ENCODE measurements at places on chromosomes 4 and X.

- DNase-seq = peak; percentile 73
Measured at GRCh38 chrX:78548012-78548411, 111.1 kb downstream of the RTL3 start.

GRCh38 chrX:57070185-57070984 is 51.0 kb downstream of the SPIN2B start:
- no peak for DNase-seq

GRCh38 chr4:110751986-110752385 is 129.1 kb upstream of the PITX2 start:
- no peak for DNase-seq

DNA sequence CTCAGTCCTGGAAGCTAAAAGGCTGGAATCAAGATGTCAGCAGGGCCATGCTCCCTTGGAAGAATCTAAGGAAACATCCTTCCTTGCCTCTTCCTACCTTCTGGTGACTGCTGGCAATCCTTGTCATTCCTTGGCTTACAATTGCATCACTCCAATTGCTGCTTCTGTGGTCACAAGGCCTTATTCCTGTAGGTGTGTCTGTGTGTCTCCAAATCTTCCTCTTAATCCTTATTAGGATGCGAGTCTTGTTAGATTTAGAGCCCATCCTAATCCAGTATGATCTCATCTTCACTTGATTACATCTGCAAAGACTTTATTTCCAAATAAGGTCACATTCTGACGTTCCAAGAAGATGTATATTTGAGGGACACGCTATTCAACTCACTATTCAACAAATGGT is 52.2 kb downstream of the SMIM20 start:
- no peak for DNase-seq

- no peak for DNase-seq
Measured at GRCh38 chr4:11131491-11131890, 297.2 kb downstream of the HS3ST1 start.

DNA sequence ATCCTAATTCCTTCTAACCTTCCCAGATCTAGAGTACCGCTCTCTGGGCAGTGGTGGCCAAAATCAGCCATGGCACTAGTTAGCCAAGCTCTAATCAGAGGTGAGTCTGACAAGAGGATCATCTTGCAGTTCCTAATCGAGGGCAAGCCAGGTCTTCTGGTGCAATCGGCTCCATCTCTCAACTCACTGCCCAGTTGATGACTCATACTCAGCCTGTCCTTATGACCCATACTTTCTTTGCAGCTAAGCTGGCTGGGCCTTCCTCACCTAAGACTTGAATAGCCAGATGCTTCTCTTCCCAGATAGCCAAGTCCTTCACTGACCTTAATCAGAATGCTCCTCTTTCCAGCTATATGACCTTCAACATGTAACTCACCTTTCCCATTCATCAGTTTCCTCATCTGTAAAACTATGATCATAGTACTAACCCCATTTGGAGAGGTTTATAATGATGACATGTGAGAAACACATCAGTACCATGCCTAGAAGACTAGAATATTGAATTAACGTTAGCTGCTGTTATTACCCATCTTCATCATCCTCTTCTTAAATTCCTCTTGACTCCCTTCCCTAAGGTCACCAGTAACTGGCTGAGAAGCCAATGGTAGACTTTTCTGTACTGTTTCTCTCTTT is 57.1 kb downstream of the RELL1 start:
- DNase-seq = peak; percentile 89

DNA sequence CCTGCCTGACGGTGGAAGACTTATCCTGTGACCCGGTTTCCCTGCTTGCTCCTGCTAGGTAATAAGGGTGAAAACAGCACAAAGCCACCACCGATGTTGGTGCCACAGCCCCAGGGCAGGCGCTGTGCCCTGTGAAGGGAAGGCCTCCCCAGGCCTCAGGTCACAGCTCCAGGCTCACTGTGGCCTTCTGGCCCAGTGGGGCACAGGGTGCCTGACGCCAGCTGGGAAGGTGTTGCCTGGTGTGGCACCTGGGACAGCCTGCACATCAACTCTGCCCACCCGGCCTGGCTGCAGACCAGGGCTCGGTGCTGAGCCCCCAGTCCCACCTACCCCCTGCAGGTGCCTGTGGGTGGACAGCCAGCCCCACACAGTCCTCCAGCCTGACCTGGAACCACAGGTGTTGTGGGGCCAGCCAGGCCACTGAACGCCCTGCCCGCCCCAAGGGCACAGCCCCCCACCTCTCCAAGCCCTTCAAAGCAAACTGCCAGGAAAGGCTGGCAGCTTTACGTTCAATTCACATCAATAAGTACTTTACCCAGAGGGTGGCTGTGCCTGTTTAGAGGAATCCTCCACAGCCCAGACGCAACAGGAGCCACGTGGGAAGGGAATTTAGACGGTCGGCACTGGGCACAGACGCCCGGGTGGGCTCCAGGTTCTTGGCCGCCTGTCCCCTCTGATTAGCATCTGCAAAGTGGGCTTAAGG is 54.3 kb downstream of the ZFYVE28 start:
- DNase-seq = no peak

GRCh38 chrX:75963774-75964173 is 178.7 kb upstream of the MAGEE2 start:
- DNase-seq = no peak

DNA sequence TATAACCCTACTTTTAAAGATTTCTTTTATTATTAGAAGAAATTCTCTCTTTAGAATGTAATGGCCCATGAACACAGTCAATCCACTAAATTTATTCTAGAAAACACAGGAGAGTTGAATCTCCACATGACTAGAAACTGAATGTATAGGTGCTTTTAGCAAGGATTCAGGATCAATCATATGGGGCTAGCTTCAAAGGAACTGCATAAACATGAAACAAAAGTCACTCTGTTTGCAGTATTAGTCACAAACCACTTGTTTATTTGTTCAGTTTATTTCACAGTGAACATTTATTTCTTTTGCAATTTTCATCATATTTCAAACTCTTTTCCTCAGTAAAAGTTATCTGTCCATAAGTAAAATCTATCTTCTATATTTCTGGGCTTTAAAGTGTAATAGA is 1604.6 kb downstream of the PCDH18 start:
- peak; percentile 0 for DNase-seq

DNA sequence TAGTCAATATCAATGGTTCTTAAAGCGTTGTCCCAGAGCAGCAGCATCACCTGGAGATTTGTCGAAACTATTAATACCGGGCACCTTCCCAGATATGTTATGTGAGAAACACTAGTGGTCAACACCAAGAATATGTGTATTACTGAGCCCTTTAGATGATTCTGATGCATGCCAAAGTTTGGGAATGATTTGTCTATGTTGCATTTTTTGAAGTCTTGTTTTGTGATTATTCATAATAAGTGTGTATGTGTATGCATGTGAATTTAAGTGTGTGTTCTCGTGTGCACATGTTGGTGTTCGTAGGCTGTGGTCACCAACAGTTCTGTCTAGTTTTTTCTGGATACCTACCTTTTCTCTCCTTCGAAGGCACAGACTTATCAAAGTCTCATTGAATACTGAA is 749.4 kb downstream of the GRID2 start:
- DNase-seq = no peak

- no peak for DNase-seq
Measured at GRCh38 chr4:130338851-130339250, 1242.9 kb downstream of the C4orf33 start.

DNA sequence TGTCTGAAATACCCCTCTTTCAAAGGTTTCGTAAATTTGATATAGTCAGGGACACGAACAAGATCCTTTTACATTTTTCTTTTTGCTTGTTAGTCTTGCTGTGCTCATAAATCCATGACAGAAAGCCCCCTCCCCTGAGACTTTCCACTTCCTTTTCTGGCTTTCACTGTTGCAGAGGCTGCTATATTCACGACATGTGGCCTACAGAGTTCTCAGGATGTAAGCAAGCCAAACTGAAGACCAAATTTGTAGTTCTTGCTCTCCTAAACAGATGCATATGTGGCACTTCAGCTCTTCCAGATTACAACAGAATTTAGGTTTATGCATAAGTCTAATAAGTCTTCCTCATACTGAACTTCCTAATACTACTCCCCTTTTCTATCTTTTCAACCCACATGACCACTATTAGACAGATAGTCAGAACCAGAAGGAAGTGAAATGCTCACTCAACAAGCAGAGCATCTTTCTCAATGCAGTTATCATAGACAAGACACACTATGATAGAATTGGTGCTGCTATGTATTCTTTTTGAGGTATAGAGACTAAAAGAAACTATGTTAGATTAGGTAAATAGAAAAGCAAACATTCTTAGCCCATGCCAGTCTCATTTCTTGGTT is 15.0 kb downstream of the BTK start:
- DNase-seq = no peak

- DNase-seq = no peak
Measured at GRCh38 chrX:1417921-1418771, 26.2 kb upstream of the SLC25A6 start.

GRCh38 chr4:146975036-146975435 is 29.4 kb upstream of the TTC29 start:
- no peak for DNase-seq

GRCh38 chr4:73309211-73309610 is 50.6 kb upstream of the ANKRD17 start:
- no peak for DNase-seq

GRCh38 chr4:2136726-2137125 is 77.6 kb downstream of the NAT8L start:
- peak; percentile 40 for DNase-seq

DNA sequence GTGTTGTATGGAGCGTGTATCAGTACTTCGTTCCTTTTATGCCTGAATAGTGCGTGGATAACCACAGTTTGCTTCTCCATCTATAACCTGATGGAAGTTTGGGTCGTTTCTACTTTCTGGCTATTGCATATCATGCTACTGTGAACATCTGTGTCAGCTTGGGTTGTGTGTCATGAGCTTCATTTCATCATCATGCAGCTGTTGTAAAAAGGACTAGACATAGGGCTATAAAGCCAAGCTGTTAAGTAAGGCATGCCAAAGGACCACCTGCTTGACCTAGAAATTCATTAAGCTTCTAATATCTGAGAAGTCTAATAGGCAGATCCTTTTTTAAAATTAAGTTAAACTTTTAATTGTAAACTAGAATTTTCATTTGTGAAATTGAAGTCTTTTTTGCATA is 18.4 kb downstream of the SMS start:
- DNase-seq = no peak

DNA sequence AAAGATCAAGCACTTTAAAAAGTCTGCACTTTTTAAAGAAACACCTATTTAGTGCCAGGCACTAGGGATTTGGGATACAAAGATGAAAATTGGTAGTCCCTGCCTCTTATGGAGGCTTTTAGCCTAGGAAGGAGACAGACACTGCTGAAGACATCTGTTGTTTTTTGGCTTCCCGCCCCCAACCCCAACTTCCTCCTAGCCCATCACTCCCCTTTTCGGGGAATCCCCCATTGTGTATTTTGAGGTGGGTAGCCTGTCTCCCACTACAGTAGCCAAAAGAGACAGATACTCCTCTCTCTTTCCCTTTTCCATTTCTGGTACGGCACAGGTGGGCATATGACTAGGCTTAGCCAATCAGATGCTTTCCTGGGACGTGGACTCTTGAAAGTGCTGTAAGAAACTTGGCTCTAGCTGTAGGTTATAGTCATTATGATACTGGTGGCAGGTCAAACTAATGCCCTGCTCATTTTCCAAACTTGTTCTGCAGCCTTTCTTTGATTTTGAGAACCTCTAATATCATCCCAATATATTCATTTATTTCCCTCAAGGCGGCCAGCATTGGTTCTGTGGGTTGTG is 194.6 kb upstream of the RBPJ start:
- no peak for DNase-seq

- DNase-seq = no peak
Measured at GRCh38 chrX:116596010-116596409, 133.2 kb upstream of the CT83 start.

- peak; percentile 40 for DNase-seq
Measured at GRCh38 chr4:75344915-75345314, 169.3 kb downstream of the RCHY1 start.

- no peak for DNase-seq
Measured at GRCh38 chrX:13022926-13023325, 21.5 kb downstream of the FAM9C start.

DNA sequence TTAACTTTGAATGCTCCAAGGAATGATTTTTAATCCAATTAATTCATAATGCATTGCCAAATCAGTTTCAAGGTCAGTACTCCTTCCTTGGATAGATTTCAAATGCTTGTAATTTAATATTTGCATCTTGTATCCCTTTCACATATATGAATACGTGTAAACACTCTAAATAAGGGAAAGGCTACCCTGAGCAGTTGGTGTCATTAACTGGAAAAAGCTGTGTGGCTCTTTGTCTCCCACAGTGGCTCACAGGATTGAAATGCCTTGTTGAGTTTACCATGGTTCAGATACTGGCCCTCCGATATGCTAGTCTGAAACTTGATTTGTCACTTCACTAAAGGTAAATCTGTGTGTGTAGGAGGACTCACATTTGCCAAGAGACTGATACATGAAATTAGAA is 16.7 kb upstream of the ACOT9 start:
- no peak for DNase-seq

DNA sequence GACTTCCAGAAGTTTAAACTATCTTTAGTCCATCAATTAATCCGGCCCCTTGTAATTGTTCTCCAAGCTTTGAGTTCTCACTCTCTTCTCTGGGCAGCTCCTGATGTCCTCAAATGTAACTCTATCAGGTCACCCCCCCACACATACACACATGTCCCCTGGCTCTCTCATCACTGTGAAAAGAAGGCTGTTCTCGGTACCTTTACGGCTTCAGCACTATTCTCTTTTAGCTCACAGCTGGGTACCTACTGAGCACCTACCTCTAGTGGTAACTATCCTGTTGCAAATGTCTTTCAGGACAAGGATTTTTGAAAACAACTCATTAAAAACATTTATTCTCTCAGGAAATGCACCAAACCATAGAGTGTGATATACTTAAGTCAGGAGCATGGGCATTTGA is 115.4 kb downstream of the IQCM start:
- no peak for DNase-seq

DNA sequence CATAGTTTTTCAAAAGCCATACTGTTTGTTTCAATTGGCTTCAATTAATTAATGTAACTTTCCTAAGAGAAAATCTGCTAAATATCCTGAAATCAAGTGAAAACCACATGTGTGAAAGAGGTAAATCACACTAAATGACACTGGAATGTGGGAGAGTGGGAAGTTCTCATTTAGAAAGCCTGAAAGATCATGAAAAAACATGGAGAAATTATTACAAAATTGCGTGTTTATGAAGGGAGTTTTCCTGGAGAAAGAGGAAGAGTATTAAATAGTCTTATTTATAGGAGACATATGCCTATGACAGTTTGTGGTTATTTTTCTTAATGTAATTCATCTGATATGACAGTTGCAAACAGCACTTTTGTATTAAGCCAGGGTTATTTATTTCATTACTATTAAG is 183.7 kb downstream of the DKK2 start:
- no peak for DNase-seq

Measured in M059J (cell line).